Activated CD4-positive, alpha-beta T cell treated with anti-CD3 and anti-CD28 coated beads, Interleukin-2, amount 10 ng/mL, durations not matched to agents 7 days and 5 days (primary cell): ENCODE measurements at places on chromosomes 1 and 21. TPM values are rescaled to one million over a fixed set of nuclear protein-coding genes. Genes with fewer than 3 reads are reported as not detected.

The RAB3GAP2 gene
- 49.5 TPM for total RNA-seq

GRCh38 chr1:172561252-172561651 lies 28.3 kb downstream of the SUCO start:
- peaks cover 2% of the 10 kb centered on the region for H3K4me1 ChIP-seq
- no peak for DNase-seq
- H3K4me3 ChIP-seq, result no peak overlapping the region
- no peaks in the 10 kb centered on the region for H3K27me3 ChIP-seq

DNA sequence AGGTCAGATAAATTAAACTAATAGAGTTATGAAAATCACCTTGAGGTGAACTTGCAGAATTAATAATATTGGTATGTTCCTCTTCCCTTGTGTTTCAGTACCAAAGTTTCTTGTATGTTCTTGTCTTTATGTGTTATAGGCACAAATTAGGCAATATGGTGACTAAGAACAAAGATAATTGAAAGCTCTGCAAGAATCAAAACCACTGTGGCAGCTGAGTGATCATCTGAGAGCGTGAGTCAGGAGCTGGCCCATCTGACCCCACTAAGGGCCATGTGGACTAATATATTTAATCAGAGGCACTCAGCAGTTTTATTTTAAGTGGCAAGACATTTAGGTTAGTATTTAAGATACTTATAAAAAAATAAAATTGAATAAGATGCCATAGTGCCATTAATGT lies 12.8 kb upstream of the CASQ2 start:
- no peak for DNase-seq
- H3K27ac ChIP-seq, result no peak overlapping the region
- H3K4me1 ChIP-seq, result no peaks in the 10 kb centered on the region

The GTF2B gene
- 38.6 TPM for total RNA-seq

The SLC6A17 gene
- total RNA-seq, result not detected

GRCh38 chr1:40983286-40983685 lies 3.8 kb downstream of the CTPS1 start:
- no peaks in the 10 kb centered on the region for H3K27me3 ChIP-seq
- H3K4me3 ChIP-seq, result no peak overlapping the region
- no peak overlapping the region for H3K27ac ChIP-seq
- peaks cover 63% of the 10 kb centered on the region for H3K36me3 ChIP-seq
- peaks cover 47% of the 10 kb centered on the region for H3K4me1 ChIP-seq
- DNase-seq, result no peak

DNA sequence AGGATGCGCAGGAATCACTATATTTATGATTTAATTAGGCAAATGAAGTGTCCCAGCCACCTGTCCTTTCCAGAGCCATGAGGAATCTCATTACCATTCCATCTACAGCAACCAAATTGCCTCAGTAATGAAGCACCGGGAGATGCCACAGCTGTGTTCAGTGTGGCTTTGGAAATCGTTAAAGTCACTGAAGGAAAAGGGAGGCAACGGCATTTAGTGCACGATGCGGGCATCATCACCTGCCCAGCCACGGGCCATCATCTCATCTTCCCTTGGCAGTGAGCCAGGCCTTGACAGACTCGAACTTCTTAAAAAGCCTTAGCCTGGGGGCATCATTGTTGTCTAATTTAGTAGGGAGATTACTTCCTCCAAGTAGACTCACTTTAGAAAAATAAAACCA lies 67.8 kb downstream of the CNIH3 start:
- no peak for DNase-seq
- no peaks in the 10 kb centered on the region for H3K36me3 ChIP-seq
- no peaks in the 10 kb centered on the region for H3K27me3 ChIP-seq
- H3K27ac ChIP-seq, result no peak overlapping the region
- H3K4me3 ChIP-seq, result no peak overlapping the region
